ENCODE measurements at places on chromosomes 11 and 22. TPM values are rescaled to one million over a fixed set of nuclear protein-coding genes. Genes with fewer than 3 reads are reported as not detected.

Gene PIWIL4
- 1.0 TPM for total RNA-seq

Gene APOA1
- total RNA-seq = 1.2 TPM

Gene CRYBB2
- total RNA-seq = not detected

Gene PLA2G3
- not detected for total RNA-seq

Gene TMEM191B
- not detected for total RNA-seq

Gene SLC35E4
- 5.3 TPM for total RNA-seq

Gene XRRA1
- 5.3 TPM for total RNA-seq

Gene RCOR2
- 2.3 TPM for total RNA-seq

Gene FKBP2
- 63.9 TPM for total RNA-seq

Gene NXPE4
- not detected for total RNA-seq

Gene CAVIN3
- total RNA-seq = 51.5 TPM

Gene TEX12
- total RNA-seq = not detected

Gene F2
- total RNA-seq = not detected

Gene FOXRED2
- total RNA-seq = 5.1 TPM

Gene OR5P2
- not detected for total RNA-seq

Gene MOGAT2
- 0.38 TPM for total RNA-seq

Gene PHETA2
- 8.7 TPM for total RNA-seq

Gene PAX6
- not detected for total RNA-seq

Gene HRAS
- total RNA-seq = 56.5 TPM

Gene TMEM132A
- 9.7 TPM for total RNA-seq

Gene SGSM1
- total RNA-seq = 16.1 TPM

Gene KCTD14
- 0.94 TPM for total RNA-seq

Gene OTOG
- not detected for total RNA-seq

Gene CDC45
- total RNA-seq = 2.1 TPM

Gene LRP4
- total RNA-seq = 20.2 TPM

Gene OR8G1
- not detected for total RNA-seq

Gene DLAT
- total RNA-seq = 98.7 TPM

Gene BLID
- 0.68 TPM for total RNA-seq

Gene SHANK2
- 0.44 TPM for total RNA-seq

Measured in left cardiac atrium (tissue), 4 donors.